ENCODE measurements at places on chromosomes 6 and 20.

DNA sequence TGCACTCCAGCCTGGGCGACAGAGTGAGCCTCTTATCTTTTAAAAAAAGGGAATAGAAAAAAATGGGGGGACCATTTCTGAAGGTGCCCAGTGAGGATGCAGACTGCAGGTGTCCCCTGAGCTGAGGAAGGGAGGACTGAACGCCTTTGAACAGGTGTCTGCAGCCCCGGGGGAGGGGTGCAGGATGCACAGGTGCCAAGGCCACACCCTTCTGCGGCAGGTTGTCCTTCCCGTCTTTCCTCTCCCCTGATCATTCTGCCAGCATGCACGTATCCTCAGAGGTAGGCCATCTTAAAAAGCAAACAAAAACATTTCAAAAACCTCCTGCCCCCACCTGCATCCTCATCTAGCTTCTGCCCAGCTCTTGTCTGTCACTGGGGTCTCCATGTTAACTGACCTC lies 101.3 kb downstream of the MTHFD1L start:
- DNase-seq = no peak

GRCh38 chr6:160973311-160974250 lies 18.0 kb upstream of the MAP3K4 start:
- DNase-seq = no peak

- DNase-seq = no peak
These were observed 66.4 kb downstream of the ANKS1A start for GRCh38 chr6:34955442-34955841.

- DNase-seq = no peak
These were observed 38.7 kb downstream of the RGS17 start for GRCh38 chr6:153092082-153093013.
